ENCODE measurements at places on chromosomes 7 and 10.
A peak's percentile ranks its signal among the peaks of the same experiment; 100 is the strongest.

DNA sequence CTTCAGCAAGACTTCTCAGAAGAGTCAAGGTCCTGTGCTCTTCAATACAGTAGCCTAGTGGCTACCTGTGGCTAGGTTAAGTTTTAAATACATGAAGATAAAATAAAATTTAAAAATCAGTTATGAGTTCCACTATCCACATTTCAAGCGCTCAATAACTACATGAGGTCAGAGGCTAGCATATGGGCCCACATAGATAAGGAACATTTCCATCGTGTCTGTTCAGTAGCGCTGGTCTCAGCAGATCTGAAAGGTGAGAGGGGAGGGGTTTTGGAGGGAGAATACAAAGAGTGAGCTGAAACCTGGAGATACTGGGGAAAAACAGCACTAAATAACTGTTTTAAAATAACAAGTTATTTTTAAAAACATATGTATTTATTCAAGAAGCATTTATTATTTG, 219.0 kb downstream of the TRIL start:
- no peak for DNase-seq

DNA sequence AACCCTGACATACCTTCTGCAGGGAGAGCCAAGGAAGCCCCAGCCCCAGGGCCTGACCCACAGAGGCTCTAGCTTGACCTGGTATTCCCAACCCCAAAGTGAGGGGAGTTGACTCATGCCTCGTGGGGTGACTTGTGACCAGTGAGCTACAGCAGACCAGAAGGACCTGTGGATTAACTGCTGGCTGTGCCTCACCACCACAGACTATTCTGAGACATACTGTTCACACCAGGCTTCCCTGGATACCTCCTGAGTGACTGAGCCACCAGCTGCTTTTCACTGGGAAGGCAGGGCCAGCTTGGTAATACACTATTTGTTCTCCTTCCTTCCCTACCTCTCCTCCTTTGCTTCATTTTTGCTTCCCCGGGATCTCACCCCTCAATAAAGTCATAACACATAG, 7.3 kb downstream of the PLXNA4 start:
- no peak for DNase-seq

DNA sequence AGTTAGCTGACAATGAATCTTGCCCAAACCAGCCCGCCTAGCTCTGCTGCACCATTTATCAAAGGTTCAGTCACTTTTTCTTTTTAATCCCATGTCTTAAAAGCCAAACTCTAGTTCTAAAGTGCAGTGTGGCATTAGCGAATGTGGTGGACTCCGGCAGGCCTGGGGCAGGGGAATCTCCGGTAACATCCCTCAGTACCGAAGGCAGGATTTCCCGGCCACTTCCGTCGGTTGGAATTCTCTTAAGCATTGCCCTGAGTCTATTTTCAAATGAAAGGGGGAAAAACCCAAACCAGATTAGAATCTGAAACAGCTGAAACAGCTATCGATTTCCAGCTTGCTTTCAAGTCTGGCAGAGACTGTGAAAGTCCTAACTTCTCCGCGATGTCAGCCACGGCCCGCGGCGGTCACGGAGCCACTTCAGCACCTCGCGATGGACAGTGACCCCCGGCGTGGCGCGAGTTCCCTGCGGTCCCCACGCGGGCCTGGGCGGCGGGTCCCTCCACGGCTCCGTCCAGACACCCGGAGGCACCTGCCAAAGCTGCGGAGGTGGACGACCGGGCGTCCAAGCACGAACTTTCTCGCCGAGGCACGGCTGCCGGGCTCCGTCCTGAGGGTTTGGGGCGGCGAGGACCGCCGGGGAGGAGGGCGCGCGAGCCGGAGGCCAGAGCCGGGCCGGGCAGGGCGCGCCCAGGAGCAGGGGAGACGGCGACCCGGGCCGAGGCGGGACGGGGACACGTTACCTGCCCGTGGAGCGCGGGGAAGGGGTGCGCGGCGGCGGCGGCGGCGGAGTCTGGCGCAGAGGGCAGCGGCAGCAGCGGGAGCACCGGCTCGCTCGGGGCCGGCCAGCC, 745 bp downstream of the TCERG1L start:
- DNase-seq = peak; percentile 20

- DNase-seq = no peak
Observed at GRCh38 chr10:34299105-34299611, 515.9 kb downstream of the PARD3 start.
